T-helper 2 cell (primary cell): ENCODE measurements at places on chromosomes 11 and 22.
A peak's percentile ranks its signal among the peaks of the same experiment; 100 is the strongest.

- DNase-seq, result peak; percentile 21
Measured at GRCh38 chr11:62171261-62171723, 18.7 kb upstream of the SCGB1D1 start.

DNA sequence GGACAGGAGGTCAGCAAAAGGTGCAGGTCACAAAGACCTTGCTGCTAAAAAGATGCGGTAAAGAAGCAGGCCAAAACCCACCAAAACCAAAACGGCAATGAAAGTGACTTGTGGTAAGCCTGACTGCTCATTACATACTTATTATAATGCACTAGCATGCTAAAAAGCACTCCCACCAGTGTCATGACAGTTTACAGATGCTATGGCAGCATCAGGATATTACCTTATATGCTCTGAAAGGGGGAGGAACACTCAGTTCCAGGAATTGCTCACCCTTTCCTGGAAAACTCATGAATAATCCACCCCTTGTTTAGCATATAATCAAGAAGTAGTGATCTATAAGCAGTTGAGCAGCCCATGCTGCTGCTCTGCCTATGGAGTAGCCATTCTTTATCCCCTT is 45.2 kb upstream of the SLC5A12 start:
- DNase-seq, result no peak

GRCh38 chr11:112412383-112412782 is 151.7 kb upstream of the PLET1 start:
- no peak for DNase-seq

- DNase-seq, result no peak
Measured at GRCh38 chr11:78033040-78033439, 10.0 kb upstream of the KCTD14 start.

GRCh38 chr11:134258577-134258976 is 5.2 kb downstream of the ACAD8 start:
- no peak for DNase-seq

GRCh38 chr11:85835729-85836128 is 19.5 kb upstream of the CCDC83 start:
- no peak for DNase-seq

GRCh38 chr11:70471254-70471653 is 72.9 kb downstream of the CTTN start:
- DNase-seq, result no peak

DNA sequence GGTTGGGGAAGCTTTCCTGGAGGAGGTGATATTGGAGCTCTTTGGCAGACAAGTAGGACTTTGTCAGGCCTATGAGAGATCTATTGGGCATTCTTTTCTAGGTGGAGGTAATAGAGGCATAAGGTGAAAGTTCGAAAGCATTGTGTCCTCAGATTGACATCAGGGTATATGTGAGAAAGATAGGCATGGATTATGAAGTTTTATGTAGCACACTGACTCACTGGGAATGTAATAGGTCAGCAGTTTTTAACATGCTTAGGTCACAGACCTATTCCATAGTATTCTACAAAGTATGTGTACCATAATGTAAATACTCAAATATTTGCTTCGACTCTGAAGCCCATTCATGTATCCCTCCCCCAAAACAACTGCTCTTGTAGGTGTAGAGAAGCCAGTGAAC is 11.8 kb downstream of the HIKESHI start:
- no peak for DNase-seq

- no peak for DNase-seq
Measured at GRCh38 chr22:36492109-36492508, 10.7 kb upstream of the TXN2 start.

GRCh38 chr22:43343670-43344519 is 723 bp upstream of the SCUBE1 start:
- DNase-seq, result no peak

GRCh38 chr11:130832566-130833425 is 83.5 kb downstream of the SNX19 start:
- no peak for DNase-seq

DNA sequence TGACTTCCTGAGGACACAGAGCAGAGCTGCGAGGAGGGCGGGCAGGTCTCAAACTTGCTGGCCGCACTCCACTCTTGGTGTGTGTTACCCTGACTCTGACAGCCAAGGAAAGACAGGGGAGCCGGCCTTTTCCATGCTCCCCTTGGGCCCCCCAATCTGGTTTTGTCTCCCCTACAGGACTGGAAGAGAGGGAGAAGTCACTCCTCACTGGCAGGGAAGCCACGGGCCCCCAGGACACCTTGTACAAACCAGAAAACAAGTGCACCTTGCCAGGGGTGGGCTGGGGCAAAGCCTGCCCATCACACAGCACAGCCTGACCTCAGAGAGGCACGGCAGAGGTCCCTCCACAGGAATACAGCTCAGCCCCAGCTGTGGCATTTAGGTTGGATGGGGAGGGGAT is 20.2 kb downstream of the CBX7 start:
- DNase-seq, result no peak

DNA sequence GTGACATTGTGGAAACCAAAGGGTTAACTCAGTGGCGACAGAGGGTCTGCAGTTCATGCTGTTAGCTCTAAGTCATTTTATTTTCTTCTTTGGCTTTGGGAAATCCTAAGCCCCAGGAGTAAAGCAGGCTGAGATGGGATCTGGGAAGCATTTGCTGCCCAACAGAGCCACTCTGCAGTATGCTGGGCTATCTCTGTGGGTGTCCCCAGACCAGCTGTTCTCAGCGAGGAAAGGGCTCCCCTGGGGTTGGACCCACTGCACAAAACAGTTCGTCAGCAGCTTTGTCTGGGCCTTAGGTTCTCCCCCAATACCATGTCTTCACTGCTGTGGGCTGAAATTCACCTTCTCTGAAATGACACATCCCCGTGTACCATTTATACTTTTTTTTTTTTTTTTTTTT is 34.0 kb downstream of the KREMEN1 start:
- DNase-seq, result no peak

DNA sequence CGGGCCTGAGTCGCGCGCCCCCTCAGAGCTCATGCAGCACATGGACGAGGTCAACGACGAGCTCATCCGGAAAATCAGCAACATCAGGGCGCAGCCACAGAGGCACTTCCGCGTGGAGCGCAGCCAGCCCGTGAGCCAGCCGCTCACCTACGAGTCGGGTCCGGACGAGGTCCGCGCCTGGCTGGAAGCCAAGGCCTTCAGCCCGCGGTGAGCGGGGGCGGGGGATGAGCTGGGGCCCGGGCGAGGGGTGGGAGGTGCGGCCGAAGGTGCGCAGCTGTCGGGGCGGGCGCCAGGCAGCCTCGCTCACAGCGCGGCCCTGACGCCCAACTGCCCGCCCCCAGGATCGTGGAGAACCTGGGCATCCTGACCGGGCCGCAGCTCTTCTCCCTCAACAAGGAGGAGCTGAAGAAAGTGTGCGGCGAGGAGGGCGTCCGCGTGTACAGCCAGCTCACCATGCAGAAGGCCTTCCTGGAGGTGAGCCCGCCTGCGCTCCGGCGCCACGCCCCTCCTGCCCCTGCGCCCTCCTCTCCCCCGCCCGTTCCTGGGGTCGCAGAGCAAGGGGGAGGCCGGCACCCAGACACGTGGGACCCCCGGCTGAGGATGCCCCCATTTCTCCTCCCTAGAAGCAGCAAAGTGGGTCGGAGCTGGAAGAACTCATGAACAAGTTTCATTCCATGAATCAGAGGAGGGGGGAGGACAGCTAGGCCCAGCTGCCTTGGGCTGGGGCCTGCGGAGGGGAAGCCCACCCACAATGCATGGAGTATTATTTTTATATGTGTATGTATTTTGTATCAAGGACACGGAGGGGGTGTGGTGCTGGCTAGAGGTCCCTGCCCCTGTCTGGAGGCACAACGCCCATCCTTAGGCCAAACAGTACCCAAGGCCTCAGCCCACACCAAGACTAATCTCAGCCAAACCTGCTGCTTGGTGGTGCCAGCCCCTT is 20.5 kb downstream of the EPS8L2 start:
- peak; percentile 24 for DNase-seq
